ENCODE measurements at places on chromosomes 11 and 22. TPM values are rescaled to one million over a fixed set of nuclear protein-coding genes. Genes with fewer than 3 reads are reported as not detected.

The ENTHD1 gene
- polyA plus RNA-seq = 0.01 TPM

The RTN3 gene
- polyA plus RNA-seq = 46.1 TPM

The HEPHL1 gene
- polyA plus RNA-seq = not detected

The TEAD1 gene
- 10.9 TPM for polyA plus RNA-seq

DNA sequence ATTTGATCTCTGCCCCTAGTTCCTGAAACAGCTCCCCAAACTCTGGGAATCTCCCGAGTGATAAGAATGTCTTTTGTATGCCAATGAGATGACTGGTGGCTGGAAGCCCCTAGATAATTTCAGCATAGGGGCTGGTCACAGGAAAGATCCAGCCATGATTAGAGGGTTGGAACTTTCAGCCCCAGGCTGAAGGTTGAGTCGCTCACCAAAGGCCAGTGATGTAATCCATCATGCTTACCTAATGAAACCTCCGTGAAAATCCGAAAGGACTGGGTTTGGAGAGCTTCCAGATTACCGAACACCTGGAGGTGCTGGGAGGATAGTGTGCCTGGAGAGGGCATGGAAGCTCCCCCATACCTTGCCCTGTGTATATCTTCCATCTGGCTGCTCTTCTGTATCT, 26.0 kb downstream of the LRRC32 start:
- H3K4me1 ChIP-seq = no peaks in the 10 kb centered on the region
- H3K36me3 ChIP-seq = no peaks in the 10 kb centered on the region
- H3K27me3 ChIP-seq = no peaks in the 10 kb centered on the region
- H3K27ac ChIP-seq = no peak overlapping the region
- no peak for DNase-seq

DNA sequence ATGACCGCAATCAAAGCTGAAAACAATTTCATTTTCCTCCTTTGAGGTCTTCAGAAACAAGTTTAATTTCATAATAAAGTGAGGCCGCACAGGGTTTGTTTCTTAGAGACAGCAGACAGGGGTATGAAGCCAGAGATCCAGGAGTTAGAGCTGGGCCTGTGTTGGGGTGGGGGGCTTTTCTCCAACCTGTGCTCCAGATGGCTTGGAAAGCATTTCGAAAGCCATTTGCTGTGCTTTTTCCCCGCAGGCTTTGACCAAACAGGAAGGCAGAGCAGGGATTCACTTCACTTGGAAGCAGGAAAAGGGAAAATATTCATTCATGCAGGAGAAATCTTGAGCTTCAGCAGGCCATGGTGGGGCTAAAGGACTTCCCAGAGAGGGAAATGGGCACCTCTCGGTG, 617.4 kb downstream of the SOX6 start:
- no peaks in the 10 kb centered on the region for H3K27me3 ChIP-seq
- DNase-seq = no peak
- H3K27ac ChIP-seq = no peak overlapping the region
- peaks cover 5% of the 10 kb centered on the region for H3K4me1 ChIP-seq
- H3K4me3 ChIP-seq = no peak overlapping the region

- peak overlapping the region; percentile 18 for H3K27ac ChIP-seq
- DNase-seq = peak; percentile 82
- H3K27me3 ChIP-seq = no peaks in the 10 kb centered on the region
- H3K4me1 ChIP-seq = no peaks in the 10 kb centered on the region
- no peak overlapping the region for H3K4me3 ChIP-seq
These were observed 37.3 kb downstream of the OR10A6 start for GRCh38 chr11:7893796-7894195.

DNA sequence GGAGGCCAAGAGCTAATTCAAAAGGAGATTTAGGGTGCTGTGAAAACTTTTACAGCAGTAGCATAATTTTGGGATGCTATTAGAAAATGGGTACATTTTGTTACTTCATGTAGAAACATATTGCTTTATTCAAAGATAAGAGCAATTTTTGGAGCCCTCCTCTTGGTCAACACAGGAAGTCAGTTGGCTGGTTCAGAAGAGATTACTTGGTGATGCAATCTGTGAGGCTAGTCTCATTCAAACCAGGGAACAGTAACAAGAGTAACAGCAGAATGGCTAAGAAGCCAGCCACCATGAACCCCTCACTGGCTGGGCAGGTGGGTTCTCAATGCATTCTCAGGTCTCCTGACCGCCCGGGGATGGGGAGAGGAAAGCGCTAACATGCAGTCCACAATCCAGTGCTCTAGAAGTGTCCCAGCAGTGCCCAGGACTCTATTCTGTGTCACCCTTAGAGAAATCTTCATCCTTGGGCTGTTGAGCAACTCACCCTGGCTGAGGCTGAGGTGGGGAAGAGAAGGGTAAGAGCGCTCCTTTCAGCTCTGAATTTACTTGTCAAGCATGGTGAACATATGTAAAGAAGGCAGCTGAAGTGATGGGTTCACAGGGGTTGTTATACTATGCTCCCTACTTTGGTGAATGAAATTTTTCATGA, 262.2 kb upstream of the UBASH3B start:
- H3K4me1 ChIP-seq = no peaks in the 10 kb centered on the region
- H3K27ac ChIP-seq = no peak overlapping the region
- no peaks in the 10 kb centered on the region for H3K27me3 ChIP-seq

- H3K27me3 ChIP-seq = no peaks in the 10 kb centered on the region
- H3K36me3 ChIP-seq = no peaks in the 10 kb centered on the region
- H3K4me1 ChIP-seq = no peaks in the 10 kb centered on the region
- H3K27ac ChIP-seq = no peak overlapping the region
- no peak for DNase-seq
These were observed 70.2 kb upstream of the CREB3L1 start for GRCh38 chr11:46207270-46207669.

GRCh38 chr11:29333993-29334775, 682.6 kb downstream of the KCNA4 start:
- no peaks in the 10 kb centered on the region for H3K27me3 ChIP-seq
- H3K36me3 ChIP-seq = no peaks in the 10 kb centered on the region
- H3K27ac ChIP-seq = no peak overlapping the region
- no peaks in the 10 kb centered on the region for H3K4me1 ChIP-seq
- H3K4me3 ChIP-seq = no peak overlapping the region

GRCh38 chr11:27153136-27153535, 112.5 kb downstream of the BBOX1 start:
- H3K36me3 ChIP-seq = no peaks in the 10 kb centered on the region
- no peak overlapping the region for H3K4me3 ChIP-seq
- no peaks in the 10 kb centered on the region for H3K4me1 ChIP-seq
- no peaks in the 10 kb centered on the region for H3K27me3 ChIP-seq
- no peak for DNase-seq

- H3K27ac ChIP-seq = no peak overlapping the region
- no peaks in the 10 kb centered on the region for H3K27me3 ChIP-seq
- no peaks in the 10 kb centered on the region for H3K36me3 ChIP-seq
- H3K4me3 ChIP-seq = no peak overlapping the region
- no peak for DNase-seq
These were observed 54.4 kb downstream of the SLC17A6 start for GRCh38 chr11:22392561-22392960.

- H3K4me3 ChIP-seq = no peak overlapping the region
- no peaks in the 10 kb centered on the region for H3K4me1 ChIP-seq
- H3K27ac ChIP-seq = no peak overlapping the region
- H3K27me3 ChIP-seq = peaks cover 3% of the 10 kb centered on the region
- DNase-seq = no peak
These were observed 12.0 kb downstream of the SCN3B start for GRCh38 chr11:123642435-123642834.

DNA sequence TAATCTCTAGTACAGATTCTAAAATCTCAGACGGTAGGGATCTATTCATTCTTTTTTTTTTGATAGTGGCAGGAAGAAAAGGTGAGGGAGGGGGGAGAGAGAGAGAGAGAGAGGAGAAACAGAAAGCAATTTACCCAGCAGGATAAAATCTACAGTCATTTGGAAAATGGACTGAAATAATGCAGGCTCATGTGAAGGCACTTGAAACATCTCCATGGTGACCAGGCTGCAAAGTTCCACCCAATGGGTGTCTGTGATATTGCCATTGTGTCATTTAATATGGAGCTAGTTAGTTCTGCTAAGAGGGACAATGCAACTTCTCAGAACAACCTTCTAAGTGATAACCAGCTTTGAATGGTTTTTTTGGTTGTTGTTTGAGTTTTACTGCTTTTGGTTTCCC, 165.2 kb upstream of the RAG2 start:
- no peak overlapping the region for H3K27ac ChIP-seq
- H3K4me3 ChIP-seq = no peak overlapping the region
- no peaks in the 10 kb centered on the region for H3K4me1 ChIP-seq
- no peaks in the 10 kb centered on the region for H3K27me3 ChIP-seq

DNA sequence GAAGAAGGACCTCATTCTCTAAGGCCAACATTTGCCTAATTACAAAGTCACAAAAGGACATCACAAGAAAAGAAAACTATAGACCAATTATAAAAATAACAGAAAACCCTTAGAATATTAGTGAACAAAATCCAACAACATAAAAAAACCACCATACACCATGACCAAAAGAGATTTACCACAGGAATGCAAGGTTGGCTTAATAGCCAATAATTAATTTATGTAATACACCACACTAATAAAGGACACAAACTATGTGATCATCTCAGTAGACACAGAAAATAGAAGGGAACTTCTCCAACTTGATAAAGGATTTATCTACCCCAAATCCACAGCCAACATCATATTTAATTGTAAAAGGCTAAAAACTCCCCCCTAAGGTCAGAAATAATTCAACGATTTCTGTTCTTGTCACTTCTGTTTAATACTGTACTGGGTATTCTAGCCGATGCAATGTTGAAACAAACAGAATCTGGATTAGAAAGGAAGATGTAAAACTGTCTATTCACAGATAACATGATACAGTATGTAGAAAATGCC, 24.9 kb downstream of the CLTCL1 start:
- no peak for DNase-seq
- H3K4me1 ChIP-seq = no peaks in the 10 kb centered on the region
- H3K27ac ChIP-seq = no peak overlapping the region
